CD8-positive, alpha-beta memory T cell (primary cell): ENCODE measurements at places on chromosomes 5 and 9. TPM values are rescaled to one million over a fixed set of nuclear protein-coding genes. Genes with fewer than 3 reads are reported as not detected.

DNA sequence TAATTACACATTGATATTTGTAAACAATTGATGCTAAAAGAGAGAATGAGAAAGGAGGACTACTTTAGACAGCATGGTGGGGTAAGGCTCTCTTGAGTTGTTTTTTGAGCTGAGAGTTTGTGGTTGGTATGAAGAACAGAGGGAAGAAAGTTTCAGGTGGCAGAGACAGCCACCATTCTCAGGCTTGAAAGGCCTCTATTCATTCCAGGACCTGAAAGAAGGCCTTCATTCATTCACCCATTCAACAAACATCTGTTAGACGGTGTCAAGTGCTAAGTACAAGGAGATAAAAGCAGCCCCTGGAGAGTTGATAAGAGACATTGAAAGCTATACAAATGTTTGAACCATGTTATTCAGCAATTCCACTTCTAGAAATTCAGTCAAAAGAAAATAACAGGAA, 21.7 kb upstream of the ADAM19 start:
- no peak for DNase-seq

- no peak for DNase-seq
Measured at GRCh38 chr9:134132208-134132870, 3.5 kb upstream of the WDR5 start.

DNA sequence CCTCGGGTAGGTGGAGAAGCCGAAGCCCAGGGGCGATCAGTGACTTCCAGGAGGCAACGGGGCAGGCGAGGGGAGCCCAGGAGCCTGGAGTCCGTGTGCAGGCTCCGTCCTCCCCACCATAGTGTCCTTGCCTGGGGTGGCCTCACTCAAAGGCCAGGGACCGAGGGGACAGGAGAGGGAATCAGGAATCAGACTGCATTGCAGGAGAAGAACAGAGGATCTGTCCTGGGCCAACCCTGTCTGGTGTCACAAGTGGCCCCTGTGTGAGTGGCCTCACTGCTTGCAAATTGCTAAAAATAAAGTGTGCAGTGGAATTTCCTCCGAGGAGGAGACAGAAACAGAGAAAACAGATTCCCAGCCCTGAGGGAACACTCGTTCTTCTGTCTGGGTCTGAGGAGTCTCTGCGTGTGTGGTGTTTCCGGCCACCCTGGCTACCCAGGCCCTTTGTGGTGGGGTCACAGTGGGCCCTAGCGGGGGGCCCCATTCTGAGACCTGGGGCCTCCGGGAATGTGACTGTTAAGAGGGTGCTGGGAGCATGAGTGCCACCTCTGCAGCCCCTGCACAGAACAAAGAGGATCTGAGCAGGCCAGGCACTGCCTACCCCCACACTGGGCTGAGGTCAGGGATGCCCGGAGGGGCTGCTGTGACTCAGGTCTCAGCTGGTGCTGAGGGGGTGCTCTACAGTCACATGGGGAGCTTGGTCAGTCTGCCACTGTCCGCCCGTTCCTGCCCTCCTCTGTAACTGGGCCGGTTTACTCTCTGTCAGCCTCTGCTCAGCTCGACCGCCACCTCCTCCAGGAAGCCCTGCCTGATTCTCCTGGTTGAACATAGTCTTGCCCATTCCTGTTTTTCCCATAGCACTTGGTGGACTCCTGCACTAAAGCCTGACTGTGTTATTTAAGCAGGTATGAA, 7.4 kb downstream of the TRAF1 start:
- DNase-seq, result no peak

GRCh38 chr9:72474676-72475075, 46.7 kb upstream of the TMC1 start:
- DNase-seq, result no peak

DNA sequence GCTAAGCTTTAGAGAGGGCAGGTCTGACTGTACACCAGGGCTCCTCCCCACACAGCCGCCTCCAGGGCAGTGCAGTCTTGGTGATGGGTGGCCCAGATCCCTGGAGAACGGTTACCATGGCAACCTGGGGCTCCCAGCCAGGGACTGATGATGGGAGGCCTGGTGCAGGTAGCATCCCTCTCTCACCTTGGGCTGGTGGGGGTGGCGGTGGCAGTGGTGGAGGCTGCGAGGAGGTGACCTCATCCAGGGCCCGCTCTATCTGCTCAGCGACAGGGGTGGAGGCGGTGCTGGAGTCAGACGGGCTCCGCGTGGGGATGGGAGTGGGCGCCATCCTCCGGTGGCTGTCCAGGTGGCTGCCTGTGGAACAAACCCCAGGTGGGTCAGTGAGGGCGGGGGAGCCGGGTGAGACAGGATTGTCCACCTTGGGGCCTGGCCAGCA, 12.3 kb downstream of the PRR7 start:
- no peak for DNase-seq

GRCh38 chr5:117435203-117435602, 860.6 kb upstream of the SEMA6A start:
- DNase-seq, result no peak

DNA sequence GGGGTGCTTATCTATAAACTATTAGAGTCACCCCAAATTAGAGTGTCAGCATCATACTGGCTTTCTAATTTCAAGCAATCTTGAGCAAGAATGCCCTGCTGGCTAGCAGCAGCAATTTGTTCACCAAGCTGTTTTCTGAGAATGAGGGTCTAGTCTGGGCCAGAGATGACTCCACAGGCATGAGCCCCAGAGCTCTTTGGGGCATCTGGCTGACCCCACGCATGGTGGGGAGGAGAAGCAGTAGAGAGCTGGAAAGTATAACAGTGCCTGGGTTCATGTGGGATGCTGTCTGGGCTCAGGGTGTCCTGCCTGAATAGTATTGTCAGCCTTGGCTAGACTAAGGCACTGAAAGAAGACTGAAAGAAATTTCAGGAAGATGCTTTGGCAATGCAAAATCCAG, 64.9 kb downstream of the C6 start:
- DNase-seq, result no peak

DNA sequence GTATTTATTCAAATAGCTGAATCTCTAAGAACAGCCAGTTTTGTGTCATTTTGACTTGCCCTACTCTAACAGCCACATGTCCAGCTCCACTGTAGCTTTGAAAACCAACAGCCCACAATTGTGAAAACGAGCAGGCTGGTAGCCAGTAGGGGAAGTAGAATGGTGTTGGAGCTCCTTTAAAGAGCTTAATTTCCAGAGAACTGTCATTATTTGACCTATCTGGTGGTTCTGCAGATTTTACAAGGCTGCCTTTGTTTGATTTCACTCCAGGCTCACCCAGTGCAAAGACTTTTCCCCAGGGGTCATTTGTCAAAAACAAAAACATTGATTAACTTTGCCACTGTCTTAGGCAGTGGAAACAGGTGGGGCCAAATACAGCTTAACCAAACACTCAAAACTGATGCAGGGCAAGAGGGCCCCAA, 3.2 kb upstream of the PJA2 start:
- DNase-seq, result no peak

DNA sequence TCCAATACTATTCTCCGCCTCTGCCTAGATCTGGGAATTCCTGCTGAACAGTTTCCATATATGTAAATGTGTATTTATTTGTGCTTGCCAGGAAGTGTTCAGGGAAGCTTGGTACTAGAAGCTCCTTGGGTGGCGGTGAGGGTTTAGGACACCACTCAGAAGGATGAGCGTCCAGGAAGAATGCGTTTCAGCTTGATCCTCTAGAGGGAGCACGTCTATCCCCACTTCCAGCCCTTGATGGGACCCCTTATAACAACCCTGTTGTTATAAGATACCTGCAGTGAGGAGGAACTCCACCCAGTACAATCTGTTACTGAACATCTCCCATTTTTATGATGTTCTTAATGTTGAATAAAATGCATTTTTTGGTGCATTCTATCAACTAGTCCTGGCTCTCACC, 88.9 kb downstream of the CYFIP2 start:
- DNase-seq, result no peak

GRCh38 chr9:134100040-134100439, 32.2 kb upstream of the BRD3 start:
- no peak for DNase-seq

GRCh38 chr5:157485340-157485739, 25.3 kb downstream of the NIPAL4 start:
- no peak for DNase-seq

GRCh38 chr5:1686016-1686802, 113.4 kb downstream of the MRPL36 start:
- DNase-seq, result no peak

DNA sequence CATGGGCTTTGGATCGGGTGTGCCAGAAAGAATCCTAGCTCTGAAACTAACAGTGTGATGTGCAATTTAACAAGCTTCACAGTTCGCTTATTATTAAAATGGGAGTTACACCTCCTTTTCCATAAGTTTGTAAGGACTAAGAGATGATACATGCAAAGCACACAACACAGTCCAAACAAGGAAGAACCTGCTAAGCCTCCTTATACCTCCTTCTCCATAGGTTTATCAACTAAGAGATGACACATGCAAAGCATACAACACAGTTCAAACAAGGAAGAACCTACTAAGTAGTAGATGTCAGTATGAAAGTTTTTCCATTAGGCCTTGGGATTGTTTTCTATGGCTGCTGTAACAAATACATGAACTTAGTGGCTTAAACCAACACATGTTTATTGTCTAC, 215.9 kb downstream of the DCP2 start:
- no peak for DNase-seq

- no peak for DNase-seq
Measured at GRCh38 chr5:143168921-143169810, 234.3 kb downstream of the NR3C1 start.

DNA sequence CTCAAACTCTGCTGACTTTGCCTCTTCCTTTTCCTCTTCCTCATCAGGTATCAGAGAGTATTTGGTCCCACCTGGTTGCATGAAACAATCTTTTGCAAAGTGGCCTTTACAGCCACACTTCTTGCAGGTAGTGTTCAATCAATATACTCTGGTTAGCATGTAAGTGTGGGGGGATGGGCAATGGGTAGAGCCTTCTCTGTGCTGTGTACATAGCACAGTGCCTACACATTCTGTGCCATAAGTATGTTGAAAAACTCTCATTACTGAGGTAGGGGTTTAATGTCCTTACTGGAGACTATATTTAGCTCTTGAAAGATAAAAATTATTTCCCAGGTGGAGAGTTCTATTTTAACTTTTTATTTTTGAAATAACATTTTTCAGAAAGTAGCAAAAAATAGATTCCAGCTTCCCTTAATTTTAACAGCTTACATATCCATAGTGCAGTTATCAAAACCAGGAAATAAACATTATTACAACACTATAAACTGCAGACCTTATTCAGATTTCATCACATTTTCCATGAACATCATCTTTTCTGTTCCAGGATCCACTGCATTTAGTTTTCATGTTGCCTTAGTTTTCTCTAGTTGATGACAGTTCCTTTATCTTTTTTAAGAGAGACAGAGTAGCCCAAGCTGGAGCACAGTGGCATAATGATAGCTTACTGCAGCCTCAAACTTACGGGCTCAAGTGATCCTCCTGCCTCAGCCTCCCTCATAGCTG, 15.1 kb downstream of the TTC1 start:
- DNase-seq, result no peak

DNA sequence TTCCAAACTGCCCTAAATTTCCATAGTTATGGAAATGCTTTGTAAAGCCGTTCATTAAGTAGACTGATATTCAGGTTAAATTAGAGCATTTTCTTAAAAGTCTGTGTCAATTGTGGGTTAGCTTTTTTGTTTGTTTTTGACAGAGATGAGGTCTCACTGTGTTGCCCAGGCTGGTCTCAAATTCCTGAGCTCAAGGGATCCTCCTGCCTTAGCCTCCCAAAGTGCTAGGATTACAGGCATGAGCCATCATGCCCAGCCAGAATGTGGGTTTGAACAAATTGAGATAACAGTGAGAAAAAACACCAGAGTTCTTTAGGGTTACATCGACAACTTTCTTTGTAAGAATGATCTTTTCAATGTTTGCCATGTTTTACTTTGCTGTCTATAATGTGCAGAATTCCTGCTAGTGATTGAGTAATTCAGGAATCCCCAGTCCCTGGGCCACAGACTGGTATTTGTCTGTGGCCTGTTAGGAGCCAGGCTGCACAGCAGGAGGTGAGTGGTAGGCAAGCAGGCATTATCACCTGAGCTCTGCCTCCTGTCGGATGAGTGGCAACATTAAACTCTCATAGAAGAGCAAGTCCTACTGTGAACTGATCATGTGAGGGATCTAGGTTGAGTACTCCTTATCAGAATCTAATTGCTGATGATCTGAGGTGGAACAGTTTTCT, 80.5 kb downstream of the RAI14 start:
- DNase-seq, result no peak

DNA sequence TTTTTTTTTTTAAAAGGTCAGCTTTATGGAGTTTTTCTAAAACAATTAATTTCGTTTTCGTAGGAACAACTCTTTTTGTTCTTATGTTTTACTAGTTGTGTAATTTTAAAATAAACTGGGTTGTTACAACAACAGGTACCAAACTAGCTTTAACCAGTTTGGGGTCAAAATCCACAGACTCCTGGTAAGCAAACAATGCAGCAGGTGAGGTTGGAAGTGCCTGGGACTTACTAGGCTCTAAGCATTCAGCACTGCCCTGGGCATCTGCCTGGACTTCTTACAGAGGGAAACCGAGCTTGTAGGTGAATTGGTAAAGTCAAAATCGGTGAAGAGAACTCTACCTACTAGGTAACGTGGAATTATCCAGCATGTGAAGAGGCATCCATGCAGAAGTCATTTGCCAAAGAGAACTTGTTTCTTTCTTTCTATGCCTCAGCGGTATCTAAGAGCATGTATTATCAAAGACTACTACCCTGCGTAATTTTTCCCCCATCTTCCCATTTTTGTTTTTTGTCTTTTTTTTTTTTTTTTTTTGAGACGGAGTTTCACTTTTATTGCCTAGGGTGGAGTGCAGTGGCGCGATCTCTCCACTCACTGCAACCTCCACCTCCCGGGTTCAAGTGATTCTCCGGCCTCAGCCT, 145.4 kb downstream of the KCTD16 start:
- no peak for DNase-seq

- no peak for DNase-seq
Measured at GRCh38 chr5:72126796-72127195, 19.5 kb downstream of the MAP1B start.

- no peak for DNase-seq
Measured at GRCh38 chr9:120650352-120650751, 63.9 kb downstream of the MEGF9 start.

GRCh38 chr9:89252651-89253267, 58.2 kb upstream of the CKS2 start:
- no peak for DNase-seq

PLAC8L1 gene
- total RNA-seq, result 0.53 TPM

EPB41L4B gene
- total RNA-seq, result 0.44 TPM

CCL27 gene
- total RNA-seq, result 0.35 TPM

DIPK1B gene
- total RNA-seq, result not detected

NTNG2 gene
- 2.0 TPM for total RNA-seq

PAM gene
- total RNA-seq, result 59.8 TPM

CDC25C gene
- total RNA-seq, result 5.3 TPM

ENTPD2 gene
- total RNA-seq, result not detected

POU5F2 gene
- total RNA-seq, result 0.28 TPM

ELOVL7 gene
- 0.11 TPM for total RNA-seq

LHX2 gene
- not detected for total RNA-seq

PCDHGC4 gene
- not detected for total RNA-seq

TAF11L10 gene
- total RNA-seq, result not detected

FGFR4 gene
- 1.2 TPM for total RNA-seq

ORM2 gene
- total RNA-seq, result not detected

LVRN gene
- 0.18 TPM for total RNA-seq
